ENCODE measurements at places on chromosomes 4 and X.

DNA sequence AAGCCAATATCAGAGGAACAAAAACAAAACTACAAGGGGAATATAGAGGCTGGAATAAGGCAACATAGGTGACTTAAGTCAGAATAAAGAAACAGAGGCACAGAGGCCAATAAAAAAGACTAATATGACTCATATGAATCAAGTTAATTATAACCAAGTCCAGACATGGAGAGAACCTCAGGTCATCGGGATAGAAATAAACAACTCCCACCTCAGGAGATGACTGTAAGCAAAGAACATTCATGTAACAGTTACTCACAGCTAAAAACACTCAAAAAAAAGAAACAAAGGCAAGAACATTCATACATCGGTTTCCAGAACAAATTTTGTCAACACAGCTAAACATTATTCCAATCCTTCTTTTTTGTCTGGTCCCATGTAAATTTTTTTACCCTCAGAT is 60.3 kb upstream of the RXFP1 start:
- no peak for DNase-seq

GRCh38 chrX:12139934-12140611 is 1.8 kb downstream of the FRMPD4 start:
- no peak for DNase-seq

- DNase-seq, result peak; percentile 85
Measured at GRCh38 chrX:154428176-154429171, at the start of gene ATP6AP1. Gene ATP6AP1, plus strand, starts transcription at chrX:154428677. Its CDS starts 16 bp downstream, at chrX:154428693.

GRCh38 chrX:130098210-130098552 is 12.1 kb downstream of the ELF4 start:
- DNase-seq, result no peak

DNA sequence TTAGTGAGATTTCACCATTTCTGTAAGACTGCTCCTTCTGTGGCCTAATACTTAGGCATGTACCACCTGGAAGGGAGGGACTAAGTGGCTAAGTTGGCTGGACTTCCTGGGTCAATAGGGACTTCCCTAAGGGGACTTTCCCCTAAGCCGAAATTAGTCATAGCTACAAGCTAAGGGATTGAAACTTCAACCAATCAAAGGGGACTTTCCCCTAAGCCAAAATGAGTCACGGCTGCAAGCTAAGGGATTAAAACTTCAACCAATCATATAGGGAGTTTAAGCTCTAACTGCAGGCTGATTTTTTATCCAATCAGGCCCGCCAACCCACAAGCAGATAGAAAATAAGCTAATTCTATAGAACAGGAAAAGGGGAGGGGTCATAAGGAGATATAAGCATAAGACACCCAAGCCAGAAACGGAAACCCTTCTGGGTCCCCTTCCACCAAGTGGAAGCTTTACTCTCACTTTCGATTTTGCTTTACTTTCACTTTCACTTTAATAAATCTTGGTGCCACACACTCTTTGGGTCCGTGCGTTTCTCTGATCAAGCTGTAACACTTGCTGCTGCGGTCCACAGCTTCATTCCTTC is 382.8 kb downstream of the KLHL4 start:
- DNase-seq, result no peak

GRCh38 chr4:7351014-7351413 is 83.7 kb downstream of the PSAPL1 start:
- DNase-seq, result no peak

GRCh38 chr4:72531768-72532290 is 37.2 kb downstream of the ADAMTS3 start:
- no peak for DNase-seq

GRCh38 chr4:65508168-65508567 is 162.1 kb downstream of the EPHA5 start:
- peak; percentile 82 for DNase-seq

DNA sequence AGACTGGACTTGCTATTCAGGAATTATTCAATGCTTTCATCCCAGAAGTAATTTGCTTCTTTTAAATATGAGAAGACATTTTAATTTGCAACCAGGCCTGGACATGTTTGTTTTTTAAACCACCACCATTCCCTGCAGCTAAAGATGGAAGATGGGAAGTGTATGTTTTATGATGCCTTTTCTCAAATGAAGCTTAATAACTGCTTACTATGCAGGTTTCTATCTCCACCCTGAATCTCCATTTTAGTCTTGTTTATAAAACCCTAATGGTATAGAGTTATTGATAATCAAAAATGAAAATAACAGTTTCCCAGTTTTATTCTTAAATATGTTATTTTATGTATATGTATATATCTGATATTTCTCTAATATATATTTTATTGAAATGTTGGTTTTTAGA is 418.9 kb downstream of the C4orf33 start:
- no peak for DNase-seq

- DNase-seq, result peak; percentile 48
Measured at GRCh38 chr4:24266951-24267722, 317.2 kb downstream of the DHX15 start.

- DNase-seq, result no peak
Measured at GRCh38 chr4:173501592-173502150, 28.4 kb downstream of the HAND2 start.

DNA sequence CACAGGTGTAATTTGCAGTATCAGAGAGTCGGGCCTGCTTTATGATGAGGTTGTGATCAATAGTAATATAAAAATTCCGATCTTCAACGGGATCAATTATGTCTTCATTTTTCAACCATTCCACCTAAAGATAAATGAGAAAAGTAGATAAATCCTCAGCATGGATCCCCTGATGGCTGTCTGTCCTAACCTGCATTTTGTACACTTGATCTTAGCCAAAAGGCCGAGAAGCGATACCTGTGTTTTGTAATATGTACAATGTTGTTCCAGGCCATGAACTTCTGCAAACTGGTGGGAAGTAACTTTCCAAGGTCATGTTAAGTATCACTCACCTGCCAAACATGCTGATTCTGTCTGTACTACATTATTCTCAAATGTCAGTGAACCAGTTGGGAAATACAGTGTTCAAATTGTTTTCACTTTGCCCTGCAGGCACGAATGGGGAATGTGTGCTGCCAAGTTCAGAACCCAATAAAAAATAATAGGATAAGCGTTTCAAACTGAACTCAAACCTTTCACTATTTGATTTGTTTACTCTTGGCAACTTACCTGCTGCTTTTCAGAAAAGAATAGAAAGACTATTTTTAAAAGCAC is 298.1 kb downstream of the UNC5C start:
- DNase-seq, result no peak

- no peak for DNase-seq
Measured at GRCh38 chr4:76718831-76719230, 179.1 kb downstream of the SOWAHB start.

DNA sequence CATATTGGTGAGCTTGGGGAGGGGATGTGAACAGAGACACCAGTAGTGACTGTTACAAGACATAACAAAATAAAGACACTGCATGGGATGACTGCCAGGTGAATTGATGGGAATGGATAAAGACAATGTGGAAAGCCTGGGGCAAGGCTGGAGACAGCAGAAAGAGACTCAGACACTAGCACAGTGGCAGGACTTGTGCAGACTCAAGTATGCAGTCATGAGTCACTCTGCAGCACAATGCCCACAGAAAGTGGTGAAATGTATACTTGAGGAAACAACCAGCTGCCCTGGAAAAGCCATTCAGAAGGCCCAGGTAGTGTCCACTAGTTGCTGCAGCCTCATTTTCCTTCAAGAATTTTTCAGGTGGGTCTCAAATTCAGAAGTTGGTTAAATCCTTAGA is 452.3 kb downstream of the MID1IP1 start:
- no peak for DNase-seq

DNA sequence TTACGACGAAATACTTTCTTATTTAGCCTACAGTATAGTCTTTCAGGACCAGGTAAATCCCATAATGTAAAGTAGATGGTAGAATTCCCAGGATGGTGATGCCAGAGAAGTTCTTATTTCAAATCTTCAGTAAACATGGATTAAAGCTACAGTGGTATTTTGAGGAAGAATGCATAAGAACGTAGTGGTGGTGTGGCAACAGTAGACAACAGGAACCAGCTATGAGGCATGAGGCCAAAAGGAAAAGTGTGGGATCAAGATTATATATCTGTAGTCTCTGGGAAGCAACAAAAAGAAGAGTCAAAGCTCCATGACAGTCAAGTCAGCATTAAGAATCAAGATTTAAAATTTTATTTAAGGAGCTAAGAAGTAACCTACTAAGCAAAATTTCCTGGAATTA is 60.2 kb downstream of the METTL14 start:
- no peak for DNase-seq

DNA sequence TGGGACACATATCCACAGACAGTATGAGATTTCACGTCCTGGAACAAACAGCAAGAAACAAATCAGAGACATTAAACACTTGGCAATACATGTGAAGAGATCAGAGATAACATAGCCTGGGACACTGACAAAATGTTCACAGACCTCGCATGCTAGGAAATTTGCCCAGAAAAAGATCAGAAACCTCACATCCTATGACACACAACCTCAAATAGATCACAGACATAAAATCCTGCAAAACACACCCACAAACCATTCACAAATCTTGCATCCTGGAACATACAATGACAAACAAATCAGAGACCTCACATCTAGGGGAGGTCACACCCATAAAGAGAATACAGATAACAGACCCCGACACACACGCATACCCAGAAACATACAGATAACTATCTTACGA is 18.0 kb downstream of the SUV39H1 start:
- DNase-seq, result no peak

DNA sequence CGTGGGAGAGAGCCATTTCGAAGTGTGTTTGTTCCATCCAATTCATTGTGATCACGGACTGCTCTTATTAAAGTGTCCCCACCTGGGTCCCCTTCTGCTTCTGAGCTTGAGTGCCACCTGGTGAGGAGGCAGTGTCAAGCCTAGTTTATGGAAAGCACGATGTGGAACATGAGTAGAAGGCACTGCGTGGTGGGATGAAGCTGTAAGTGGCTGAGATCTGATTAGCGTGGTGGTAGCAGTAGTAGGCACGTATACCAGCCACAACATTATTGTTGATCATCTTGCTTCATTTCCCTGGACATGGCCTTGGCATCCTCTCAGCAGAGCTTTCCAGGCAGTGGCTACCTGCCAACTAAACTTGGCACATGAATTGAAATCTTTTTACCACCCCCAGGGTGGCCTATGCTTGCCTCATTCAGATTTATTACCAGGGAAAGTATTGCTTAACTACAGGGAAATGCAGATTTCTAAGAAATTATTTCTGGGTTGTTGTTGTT is 46.4 kb downstream of the GPAT3 start:
- no peak for DNase-seq

DNA sequence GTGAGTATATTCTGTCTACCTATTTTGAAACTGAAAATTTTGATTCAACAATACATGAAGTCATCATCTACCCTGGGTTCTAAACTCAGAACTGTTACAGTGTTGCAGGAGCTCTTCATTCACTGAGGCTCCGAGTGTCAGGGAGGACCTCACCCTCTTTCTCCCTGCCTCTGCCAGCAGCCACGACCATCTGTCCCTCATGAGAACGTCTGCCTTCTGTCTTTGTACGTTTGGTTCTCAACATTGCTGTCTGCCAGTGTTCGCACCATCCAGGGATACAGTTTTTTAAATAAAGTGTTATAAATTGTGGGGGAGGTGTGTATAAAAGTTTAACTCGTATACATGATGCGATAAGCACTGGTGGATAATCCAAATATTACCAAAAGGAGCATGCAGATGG is 55.5 kb downstream of the TRAPPC11 start:
- DNase-seq, result no peak

GRCh38 chrX:124986284-124986683 is 333.4 kb upstream of the TEX13C start:
- no peak for DNase-seq

DNA sequence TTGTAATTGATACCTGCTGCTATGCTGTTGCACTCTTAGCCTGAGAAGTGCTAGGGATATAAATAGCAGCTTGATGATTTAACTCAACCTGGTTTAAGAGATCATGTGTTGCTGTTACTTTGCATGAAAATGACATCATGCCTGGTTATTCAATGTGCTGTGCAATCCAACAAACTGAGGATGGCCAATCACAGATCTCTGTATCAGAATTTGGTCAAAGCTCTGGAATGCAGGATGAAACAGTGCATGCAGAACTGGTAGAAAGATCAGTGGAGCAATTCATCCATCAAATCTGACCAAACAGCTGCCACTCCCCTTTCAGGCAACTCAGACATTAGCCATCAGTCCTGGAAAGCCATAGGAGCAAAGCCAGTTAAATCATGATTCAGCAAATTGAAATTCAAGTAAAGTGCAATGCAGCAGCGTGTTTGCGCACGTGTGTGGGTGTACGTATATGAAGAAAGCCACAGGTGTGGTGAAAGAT is 160.3 kb upstream of the RASGEF1B start:
- DNase-seq, result peak; percentile 87

DNA sequence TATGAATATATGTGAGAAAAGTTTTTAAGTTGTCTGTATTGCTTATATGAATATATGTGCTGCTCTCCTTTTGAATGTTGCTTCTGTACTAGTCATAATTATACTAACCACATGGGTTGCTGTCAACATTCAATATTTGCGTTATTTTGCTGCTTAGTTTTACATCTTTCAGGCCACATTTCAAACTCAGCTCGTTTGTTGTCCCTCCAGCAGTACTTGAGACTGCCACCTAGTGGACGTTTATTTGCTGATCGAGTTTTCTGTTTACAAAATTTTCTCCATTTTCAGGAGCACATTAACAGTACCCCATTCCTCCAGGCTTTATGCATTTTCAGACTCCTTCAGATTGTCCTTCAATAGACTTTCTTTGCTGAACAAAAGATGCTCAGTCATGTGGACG is 75.8 kb downstream of the NUDT11 start:
- DNase-seq, result peak; percentile 5

DNA sequence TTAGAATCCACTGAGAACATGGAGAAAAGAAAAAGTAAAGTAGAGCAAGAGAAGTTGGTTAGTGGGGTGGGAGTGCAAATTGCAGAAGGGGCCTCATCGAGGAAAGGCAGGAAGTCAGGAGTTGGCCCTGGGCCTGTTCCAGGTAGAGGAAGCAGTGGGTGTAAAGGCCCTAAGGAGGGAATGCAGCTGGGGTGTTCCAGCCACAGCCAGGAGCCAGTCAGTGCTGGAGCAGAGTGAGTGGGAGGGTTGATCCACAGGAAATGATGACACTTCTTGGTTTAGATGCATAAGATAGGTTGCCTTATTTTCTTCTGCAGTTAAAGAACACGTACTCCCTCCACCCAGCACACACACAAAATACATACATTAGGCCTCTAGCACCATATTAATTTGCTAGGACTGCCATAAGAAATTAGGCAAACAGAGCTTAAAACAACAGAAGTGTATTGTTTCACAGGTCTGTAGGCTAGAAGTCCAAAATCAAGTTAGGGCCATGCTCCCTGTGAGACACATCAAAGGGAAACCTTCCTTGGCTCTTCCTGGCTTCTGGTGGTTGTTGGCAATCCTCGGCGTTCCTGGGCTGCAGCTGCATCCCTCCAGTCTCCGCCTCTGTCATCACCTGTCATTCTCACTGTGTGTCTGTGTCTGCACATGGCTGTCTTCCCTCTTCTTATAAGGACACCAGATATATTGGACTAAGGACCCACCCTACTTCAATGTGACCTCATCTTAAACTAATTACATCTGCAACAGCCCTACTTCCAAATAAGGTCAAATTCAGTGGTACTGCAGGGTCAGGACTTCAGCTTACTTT is 205.9 kb downstream of the AASDH start:
- DNase-seq, result no peak
